ENCODE measurements at places on chromosomes 2 and 18.

DNA sequence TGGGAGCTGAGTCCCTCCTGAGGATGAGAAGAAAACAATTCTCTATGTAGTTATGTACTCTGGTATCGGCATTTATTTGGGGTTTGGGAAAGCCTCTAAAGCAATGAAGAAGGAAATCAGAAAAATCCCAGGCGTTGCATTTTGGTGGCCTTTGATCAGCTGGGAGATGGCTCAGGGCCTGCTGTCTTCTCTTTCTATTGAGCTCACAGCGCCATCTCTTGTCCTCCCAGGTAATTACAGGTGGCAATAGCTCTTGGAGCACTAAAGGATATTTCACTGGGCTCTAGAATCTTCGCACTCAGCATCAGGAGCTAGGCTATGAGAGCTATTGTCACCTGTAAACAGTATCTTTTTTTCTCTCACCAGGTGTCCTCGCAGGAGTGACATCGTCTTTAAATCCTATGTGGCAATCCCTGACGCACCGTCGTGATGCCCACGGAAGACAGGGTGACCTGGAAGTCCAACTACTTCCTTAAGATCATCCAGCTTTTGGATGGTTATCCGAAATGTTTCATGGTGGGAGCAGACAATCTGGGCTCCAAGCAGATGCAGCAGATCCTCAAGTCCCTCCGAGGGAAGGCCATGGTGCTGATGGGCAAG is 76.1 kb upstream of the PMAIP1 start:
- DNase-seq = peak; percentile 64

DNA sequence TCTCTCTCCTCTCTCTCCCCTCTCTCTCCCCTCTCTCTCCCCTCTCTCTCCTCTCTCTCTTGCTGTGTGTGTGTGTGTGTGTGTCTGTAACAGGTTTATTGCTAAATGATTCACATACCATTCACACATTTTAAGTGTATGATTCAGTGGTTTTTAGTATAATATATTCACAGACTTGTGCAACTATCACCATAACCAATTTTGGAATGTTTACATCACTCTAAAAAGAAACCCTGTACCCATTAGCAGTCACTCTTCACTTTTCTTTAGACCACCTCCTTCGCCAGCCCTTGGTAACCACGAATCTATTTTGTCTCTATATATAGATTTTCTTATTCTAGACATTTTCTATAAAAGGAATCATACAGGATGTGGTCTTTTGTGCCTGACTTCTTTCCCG is 11.4 kb downstream of the THNSL2 start:
- no peak for DNase-seq

- DNase-seq = no peak
Observed at GRCh38 chr2:42834161-42834560, 41.8 kb upstream of the HAAO start.

- no peak for DNase-seq
Observed at GRCh38 chr2:163255086-163255485, 416.5 kb upstream of the KCNH7 start.

- no peak for DNase-seq
Observed at GRCh38 chr2:84957771-84958134, 13.2 kb upstream of the KCMF1 start.

DNA sequence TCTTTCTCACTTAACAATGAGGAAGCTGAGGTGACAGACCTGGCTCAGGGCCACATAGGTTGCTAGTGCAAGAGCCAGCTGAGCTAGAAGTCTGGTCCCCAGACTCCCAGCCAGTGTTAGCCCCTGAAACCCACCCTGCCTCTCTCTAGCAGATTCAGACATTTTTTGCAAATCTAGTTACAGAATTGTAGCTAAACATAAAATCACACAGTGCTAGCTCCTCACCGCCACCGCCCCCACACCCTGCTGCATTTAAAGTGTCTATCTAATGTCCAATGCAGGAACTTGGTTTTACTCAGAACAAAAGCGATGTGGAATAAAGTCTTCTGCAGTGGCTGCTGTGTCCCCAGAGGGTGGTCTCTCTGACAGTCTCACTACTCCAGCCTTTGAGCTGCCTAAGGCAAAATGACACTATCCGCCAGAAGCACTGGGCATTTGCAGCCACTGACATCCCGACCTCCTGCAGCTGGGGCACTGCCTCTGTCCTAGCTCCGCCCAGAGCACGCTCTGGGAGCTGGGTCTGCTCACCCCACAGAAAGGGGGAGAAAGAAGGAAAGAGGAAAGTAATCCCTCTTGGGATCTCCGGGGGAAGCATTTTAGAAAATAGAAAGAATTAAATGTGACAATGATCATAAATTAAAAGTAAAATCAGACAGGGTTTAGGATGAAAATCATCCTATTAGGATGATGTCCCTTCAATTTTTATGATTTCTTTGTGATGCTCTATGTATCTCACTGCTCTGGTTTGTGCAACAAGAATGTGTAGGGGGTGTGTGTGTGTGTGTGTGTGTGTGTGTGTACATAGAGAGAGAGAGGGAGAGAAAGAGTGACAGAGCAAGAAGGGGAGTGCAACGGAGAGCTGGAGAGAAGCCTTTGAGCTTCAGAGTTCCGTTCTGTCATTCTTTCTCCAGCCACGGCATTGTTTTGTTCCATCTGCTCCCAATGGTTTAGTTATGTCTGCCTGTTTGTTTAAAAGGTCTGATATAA is 50.5 kb upstream of the ST8SIA3 start:
- no peak for DNase-seq

DNA sequence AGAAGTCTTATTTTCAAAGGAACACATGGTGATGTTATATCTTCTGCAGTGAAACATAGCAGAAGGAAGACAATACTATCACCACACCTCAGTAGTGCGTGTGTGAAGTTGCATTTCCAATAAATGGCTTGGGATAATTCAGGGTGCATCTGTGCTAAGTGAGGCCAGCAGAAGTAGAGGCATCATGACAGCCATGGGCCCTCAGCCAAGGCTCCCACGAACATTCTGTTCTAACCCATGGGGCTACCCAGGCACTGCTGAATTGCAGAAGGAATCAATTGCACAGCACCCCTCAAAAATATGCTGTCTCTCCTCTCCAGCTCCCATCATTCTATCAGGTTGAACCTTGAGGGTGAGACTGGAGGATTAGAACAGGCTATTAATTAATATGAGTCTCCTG is 139.5 kb downstream of the RIF1 start:
- no peak for DNase-seq

- no peak for DNase-seq
Observed at GRCh38 chr2:199740111-199740428, 110.9 kb downstream of the FTCDNL1 start.

DNA sequence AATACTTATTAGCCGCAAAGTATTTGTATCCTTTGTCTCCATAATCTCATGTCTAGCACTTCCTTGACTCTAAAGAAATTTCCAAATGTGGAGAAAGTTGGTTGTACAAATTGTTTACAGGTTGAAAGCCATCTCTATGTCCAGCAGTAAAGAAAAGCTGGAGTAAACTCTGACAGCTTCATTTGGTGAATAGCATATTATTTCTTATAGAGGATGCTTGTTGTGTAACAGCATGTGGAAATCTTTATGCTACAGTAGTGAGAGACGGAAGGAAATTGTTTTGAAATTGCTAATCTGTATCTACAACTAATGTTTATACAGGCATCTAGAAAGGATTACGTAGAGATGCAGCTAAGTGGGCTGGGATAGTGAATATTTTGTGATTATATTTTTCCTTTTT is 78.5 kb downstream of the UGGT1 start:
- no peak for DNase-seq

DNA sequence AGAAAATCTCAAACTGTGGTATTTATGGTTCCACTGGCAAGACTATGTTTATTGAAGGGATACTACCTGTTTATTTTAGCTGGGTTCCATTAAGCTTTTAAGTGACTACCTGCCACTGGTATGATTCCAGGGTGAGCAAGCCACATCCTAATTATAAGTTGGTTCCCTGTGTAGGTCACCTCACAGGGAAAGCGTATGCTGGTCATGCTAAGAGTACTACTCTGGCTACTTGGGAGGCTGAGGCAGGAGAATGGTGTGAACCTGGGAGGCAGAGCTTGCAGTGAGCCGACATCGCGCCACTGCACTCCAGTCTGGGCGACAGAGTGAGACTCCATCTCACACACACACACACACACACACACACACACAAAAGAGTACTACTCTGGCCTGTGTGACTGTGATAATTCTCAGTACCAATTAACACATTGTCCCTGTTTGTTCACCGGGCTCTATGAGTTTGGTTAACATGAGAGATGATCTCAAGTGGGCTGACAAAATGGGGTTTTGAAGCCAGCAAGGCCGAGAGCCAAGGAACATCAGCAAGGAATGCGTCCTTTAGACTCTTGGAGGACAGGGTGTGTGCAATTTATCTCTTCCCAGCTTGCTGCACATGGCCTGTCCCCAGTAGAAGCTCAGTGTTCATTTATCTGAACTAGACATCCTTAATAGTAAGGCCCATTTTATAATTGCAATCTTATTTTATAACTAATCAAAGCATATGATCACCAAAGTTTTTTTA is 15.2 kb upstream of the ITSN2 start:
- DNase-seq = no peak

DNA sequence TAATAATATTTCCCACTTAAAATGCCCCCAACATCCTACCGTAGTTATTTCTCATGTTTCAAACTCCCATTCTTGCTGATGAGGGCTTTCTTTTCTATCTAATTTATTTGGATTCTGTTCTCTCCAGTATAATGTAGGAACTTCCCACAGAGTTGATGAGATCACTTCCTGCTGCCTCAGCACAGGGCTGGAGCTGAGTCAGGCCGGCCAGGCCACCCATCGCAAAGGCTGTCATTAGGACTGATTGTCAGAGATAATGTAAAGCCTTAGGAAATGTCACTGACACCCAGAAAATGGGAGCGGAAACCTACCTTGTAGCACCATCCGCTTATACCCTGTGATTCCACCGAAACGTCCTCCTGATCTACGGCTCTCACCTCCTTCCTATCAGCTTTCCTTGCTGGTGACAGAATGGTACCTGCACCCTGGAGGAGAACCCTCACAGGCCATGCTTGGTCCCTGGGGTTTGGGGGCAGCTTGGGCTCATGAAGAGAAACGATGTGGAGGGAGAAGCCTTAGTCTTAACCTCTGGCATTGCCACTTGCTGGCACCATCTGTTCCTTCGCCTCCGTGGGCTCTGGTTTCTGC is 672.8 kb upstream of the ID2 start:
- DNase-seq = no peak

All from right renal cortex interstitium (tissue), 3 donors.